Activated CD8-positive, alpha-beta memory T cell treated with anti-CD3 and anti-CD28 coated beads, Interleukin-2, amount 10 ng/mL, durations not matched to agents 7 days and 5 days (primary cell): ENCODE measurements at places on chromosomes 7 and 10.

GRCh38 chr7:107147464-107148393 is 21.1 kb upstream of the HBP1 start:
- H3K36me3 ChIP-seq: no peaks in the 10 kb centered on the region
- DNase-seq: no peak
- no peak overlapping the region for H3K27ac ChIP-seq
- H3K4me1 ChIP-seq: peaks cover 6% of the 10 kb centered on the region

- H3K36me3 ChIP-seq: no peaks in the 10 kb centered on the region
- H3K27ac ChIP-seq: no peak overlapping the region
- H3K27me3 ChIP-seq: no peaks in the 10 kb centered on the region
Measured at GRCh38 chr10:1654247-1654646, 83.1 kb downstream of the ADARB2 start.

GRCh38 chr7:43570688-43571365 is 12.1 kb upstream of the STK17A start:
- H3K4me1 ChIP-seq: peaks cover 51% of the 10 kb centered on the region
- no peak overlapping the region for H3K4me3 ChIP-seq
- H3K27ac ChIP-seq: peak overlapping the region; percentile 66
- H3K27me3 ChIP-seq: peaks cover 1% of the 10 kb centered on the region
- no peak for DNase-seq
- H3K36me3 ChIP-seq: no peaks in the 10 kb centered on the region

DNA sequence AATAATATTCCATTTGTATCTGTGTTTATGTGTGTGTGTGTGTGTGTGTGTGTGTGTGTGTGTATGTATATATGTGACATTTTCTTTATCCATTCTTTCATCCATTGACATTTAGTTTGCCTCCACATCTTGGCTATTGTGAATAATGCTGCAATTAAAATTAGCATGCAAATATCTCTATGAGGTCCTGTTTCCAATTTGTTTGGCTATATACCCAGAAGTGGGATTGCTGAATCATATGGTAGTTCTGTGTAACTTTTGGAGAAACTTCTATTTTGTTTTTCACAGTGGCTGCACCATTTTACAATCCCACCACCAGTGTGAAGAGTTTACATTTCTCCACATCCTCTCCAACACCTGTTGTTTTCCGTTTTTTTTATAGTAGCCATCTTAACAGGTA is 53.1 kb downstream of the CH25H start:
- no peak overlapping the region for H3K4me3 ChIP-seq
- peaks cover 9% of the 10 kb centered on the region for H3K4me1 ChIP-seq
- H3K27me3 ChIP-seq: peaks cover 30% of the 10 kb centered on the region
- H3K36me3 ChIP-seq: peaks cover 3% of the 10 kb centered on the region
- no peak for DNase-seq

DNA sequence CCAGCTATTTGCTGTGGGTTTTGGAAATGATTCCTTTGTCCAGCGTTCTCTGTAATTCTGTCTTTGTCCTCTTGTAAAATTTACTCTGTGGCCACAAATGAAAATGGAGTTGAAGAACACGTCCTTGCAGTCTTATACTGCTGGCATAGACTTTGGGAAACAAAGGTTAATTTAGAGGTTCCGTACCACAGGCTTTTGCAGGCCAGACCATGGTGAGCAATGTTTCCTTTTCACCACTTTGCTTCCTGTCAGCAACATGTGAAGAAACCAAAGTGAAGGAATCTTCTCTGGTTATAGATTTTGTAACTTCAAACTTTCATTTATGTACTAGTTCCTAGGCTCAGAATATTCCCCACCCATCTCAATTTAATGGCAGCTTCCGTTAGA is 488.5 kb downstream of the MDFIC start:
- H3K27me3 ChIP-seq: no peaks in the 10 kb centered on the region
- DNase-seq: no peak
- H3K4me3 ChIP-seq: no peak overlapping the region
- no peaks in the 10 kb centered on the region for H3K36me3 ChIP-seq
- no peak overlapping the region for H3K27ac ChIP-seq
- H3K4me1 ChIP-seq: peaks cover 13% of the 10 kb centered on the region

GRCh38 chr10:63657761-63658160 is 136.6 kb downstream of the REEP3 start:
- no peak overlapping the region for H3K4me3 ChIP-seq
- H3K4me1 ChIP-seq: no peaks in the 10 kb centered on the region
- no peak for DNase-seq
- no peak overlapping the region for H3K27ac ChIP-seq
- no peaks in the 10 kb centered on the region for H3K36me3 ChIP-seq

GRCh38 chr10:10952800-10953199 is 64.9 kb upstream of the CELF2 start:
- peaks cover 14% of the 10 kb centered on the region for H3K27me3 ChIP-seq
- no peak for DNase-seq
- H3K4me3 ChIP-seq: no peak overlapping the region
- no peak overlapping the region for H3K27ac ChIP-seq
- H3K4me1 ChIP-seq: no peaks in the 10 kb centered on the region

- no peak for DNase-seq
- no peak overlapping the region for H3K27ac ChIP-seq
- H3K27me3 ChIP-seq: peaks cover 6% of the 10 kb centered on the region
- no peaks in the 10 kb centered on the region for H3K36me3 ChIP-seq
- H3K4me3 ChIP-seq: no peak overlapping the region
Measured at GRCh38 chr7:27269455-27269854, 26.9 kb downstream of the EVX1 start.
